Fibroblast of skin of scalp (primary cell): ENCODE measurements at places on chromosomes 2 and 18.

GRCh38 chr2:163690896-163691295 lies 44.9 kb downstream of the FIGN start:
- no peak for DNase-seq

DNA sequence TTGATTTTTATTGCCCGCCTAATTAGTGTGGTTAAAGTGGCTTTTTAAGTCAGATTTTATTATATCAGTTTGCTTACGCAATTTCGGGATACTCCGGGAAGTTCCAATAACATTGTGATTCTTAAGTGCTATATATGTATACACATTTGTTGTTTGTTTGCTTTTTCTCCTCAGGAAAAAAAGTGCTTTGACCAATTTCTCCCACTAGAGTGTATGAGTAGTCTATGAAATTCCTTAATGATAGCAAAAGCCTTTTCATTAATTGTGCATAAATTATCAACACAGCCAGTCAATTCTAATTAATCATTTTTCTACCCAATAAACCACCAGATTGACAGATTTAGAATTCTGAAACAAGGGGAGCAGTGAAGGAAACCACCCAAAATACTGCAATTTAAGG lies 172.2 kb downstream of the DPP10 start:
- DNase-seq: no peak

- DNase-seq: no peak
Measured at GRCh38 chr2:178211460-178211859, 17.1 kb downstream of the OSBPL6 start.

DNA sequence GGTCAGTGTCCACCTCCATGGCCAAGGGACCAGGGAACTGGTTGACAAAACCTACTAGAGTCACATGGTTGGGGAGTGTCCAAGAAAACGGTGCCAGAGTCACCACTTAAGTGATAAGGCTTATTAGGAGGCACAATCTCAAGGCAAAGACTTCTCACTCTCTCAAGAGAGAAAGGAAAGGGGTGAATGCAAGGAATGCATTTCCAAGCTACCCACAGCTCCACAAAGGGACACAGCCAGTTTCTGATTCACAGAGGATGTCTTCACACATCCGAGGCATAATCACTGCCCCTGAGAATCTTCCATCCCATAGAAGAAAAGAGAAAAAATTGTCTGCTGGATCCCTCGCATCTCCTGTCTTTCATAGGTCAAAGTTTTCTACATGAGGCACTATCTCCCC lies 269.3 kb downstream of the TNS1 start:
- DNase-seq: peak; percentile 59

- DNase-seq: no peak
Measured at GRCh38 chr2:7634409-7634808, 717.2 kb downstream of the RNF144A start.

DNA sequence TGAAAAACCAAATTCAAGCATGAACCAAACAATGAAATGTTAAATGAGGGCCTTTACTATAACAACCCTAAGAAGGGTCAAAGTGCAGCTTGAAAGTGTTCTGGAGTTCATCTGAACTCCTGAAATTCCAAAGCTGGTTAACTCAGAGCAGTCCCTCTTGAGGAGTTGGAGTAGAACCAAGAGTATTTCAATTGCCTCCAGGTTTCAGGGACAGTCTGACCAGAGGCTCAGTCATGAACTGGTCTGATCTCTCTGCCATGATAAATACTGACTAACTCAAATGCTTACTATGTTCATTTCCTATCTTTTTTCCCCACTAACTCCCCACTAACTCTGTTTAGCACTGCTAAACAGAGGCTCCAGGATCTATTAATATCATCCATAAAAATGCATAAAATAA lies 2.7 kb downstream of the STARD7 start:
- peak; percentile 43 for DNase-seq

- DNase-seq: no peak
Measured at GRCh38 chr2:62293490-62294271, 97.8 kb downstream of the B3GNT2 start.

DNA sequence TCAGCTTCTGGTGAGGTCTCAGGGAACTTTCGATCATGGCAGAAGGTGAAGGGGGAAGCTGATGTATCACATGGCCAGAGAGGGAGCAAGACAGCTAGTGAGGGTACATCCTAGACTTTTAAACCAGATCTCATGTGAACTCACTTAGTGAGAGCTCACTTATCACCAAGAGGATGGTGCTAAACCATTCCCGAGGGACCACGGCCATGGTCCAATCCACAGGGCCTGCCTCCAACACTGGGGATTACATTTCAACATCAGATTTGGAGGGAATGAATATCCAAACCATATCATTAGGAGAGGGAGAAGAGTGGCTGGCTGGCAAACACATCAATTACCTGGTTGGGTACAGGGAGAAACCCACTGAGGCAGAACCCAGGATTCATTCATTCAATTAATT lies 75.7 kb upstream of the HAAO start:
- no peak for DNase-seq

GRCh38 chr2:121479882-121480522 lies 50.7 kb upstream of the RNU4ATAC start:
- peak; percentile 47 for DNase-seq

- DNase-seq: peak; percentile 87
Measured at GRCh38 chr2:33212151-33212550, 264.3 kb upstream of the RASGRP3 start.

GRCh38 chr2:143217512-143218115 lies 88.4 kb downstream of the ARHGAP15 start:
- no peak for DNase-seq
